ENCODE measurements at places on chromosomes 5 and 9.

DNA sequence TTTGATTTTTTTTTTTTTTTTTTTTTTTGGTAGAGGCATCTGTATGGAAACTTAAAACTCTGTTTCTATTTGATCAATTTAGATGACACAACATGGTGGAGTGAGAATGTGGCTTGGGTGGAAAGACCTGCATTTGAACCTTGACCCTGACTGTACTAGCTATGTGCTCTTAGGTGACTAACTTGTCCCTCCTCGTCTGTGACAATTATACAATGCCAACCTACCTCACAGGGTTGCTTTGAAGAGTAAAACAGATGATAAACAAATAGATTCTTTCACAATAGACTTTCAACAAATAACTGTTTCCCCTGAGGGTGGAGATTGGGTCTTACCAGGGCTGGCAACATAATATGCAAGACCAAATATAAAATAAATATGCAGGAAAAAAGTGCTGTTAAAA, 109.3 kb downstream of the CRB2 start:
- no peak for DNase-seq

DNA sequence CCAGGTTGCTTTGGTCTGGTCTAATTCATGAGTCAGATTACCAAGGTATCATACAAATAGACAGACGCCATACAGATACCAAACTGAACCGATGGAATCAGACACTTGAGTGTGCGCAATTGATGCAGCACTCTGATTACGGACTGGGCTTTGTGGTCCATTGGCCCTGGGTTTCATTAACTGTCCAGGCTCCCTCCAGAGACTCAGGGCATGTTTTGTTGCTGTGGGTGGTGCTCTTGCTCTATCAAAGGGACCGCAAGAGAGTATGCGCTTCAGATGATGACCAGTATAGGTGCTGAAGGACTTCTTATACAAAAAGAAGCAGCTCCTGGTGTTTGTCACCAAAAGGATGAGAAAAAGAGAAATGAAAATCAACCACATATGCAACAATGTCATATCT, 36.9 kb upstream of the ANKRD55 start:
- DNase-seq, result no peak

- no peak for DNase-seq
These were observed 172.6 kb upstream of the ZNF608 start for GRCh38 chr5:124919076-124919475.

DNA sequence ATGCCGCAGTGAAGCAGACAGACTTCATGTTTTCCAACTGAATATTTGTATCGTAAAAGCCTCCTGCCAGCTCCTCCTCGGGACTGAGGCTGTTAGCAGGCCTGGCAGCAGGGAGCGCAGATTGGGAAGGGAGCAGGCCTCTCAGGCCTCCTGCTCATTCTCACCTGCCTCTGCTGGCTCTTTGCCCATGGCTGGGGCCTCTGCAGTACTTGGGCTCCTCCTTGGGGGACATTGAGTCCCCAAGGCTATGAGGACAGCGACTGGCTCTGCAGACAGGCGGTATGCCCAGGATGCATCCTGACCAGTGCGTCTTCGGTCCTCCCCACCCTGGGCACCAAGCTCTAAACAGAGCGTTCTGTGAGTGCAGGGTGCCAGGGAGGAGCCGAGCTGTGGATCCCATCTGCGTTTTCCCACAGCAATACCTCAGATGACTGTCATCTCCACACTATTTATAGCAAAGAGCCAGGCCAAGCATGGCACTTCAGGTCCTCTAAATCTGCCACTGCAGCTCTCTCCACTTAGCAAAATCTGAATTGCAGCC, 38.7 kb downstream of the TSTD2 start:
- DNase-seq, result no peak

DNA sequence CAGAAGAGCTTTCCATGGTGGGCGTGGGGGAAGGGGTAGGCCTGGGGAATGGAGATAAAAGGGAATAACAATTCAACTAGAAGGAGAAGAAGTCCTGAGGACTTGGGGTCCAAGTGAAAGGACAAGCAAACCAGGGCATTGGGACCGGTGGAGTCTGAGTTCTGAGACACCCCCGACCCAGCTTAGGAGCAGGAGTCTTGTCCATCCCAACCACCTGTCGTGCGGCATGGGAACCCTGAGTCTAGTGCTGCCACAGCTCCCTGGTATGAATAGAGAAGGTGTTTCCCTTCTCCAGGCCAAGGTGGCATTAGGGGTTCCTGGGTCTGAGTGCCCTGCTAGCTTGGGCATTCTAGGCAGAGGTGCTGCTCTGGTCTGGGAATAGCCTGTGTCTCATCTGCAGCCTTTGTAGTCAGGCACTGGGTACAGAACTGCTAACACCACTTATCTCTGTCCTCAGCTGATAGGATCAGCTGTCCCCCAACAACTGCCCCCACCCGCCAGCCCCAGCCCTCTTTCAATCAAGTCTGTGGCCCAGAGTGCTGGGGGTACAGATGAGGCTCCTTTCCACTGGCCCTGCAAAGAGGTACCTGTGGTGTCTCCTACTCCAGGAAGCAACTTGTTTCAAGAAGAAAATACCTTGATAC, 9.9 kb downstream of the HNRNPAB start:
- no peak for DNase-seq

GRCh38 chr5:138128334-138128733, 10.9 kb downstream of the NME5 start:
- no peak for DNase-seq

GRCh38 chr5:84411832-84412605, 27.3 kb upstream of the EDIL3 start:
- DNase-seq, result no peak

- DNase-seq, result no peak
These were observed 104.4 kb upstream of the GNA14 start for GRCh38 chr9:77752554-77752953.

DNA sequence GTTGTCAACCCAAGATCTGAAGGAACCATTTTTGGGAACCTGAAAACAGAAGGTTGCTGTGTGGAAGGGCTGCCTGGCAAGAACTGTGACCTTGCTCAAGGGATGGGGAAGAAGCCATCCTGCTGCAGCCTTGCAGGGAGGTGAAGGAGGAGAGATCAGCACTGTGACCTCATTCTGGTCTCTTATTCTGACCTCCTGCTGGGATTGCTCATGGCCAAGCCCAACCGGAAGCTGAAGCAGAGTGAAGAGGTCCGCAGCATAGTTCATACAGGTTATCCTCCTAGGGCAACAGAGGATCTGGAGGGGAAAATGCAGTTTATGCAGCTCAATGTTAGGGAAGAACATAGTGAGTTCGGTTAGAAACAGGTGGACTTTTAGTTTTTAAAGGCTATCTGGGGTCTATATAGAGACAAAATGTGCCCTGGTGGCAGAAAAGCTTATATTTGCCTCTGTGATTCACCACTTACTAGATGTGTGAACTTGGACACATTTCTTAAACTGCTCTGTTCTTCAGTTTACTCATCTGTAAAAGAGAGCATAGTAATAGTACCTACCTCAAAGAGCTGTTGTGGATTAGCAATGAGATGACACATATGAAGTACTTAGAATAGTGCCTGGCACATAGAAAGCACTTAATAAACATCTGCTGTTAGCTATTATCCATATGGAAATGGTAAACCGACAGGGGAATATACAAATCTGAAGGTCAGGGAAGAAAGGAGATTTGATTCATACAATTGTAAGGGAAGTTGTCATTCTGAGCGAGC, 57.9 kb upstream of the BNC2 start:
- no peak for DNase-seq

- no peak for DNase-seq
These were observed 133.3 kb downstream of the CACNA1B start for GRCh38 chr9:138010861-138011260.

DNA sequence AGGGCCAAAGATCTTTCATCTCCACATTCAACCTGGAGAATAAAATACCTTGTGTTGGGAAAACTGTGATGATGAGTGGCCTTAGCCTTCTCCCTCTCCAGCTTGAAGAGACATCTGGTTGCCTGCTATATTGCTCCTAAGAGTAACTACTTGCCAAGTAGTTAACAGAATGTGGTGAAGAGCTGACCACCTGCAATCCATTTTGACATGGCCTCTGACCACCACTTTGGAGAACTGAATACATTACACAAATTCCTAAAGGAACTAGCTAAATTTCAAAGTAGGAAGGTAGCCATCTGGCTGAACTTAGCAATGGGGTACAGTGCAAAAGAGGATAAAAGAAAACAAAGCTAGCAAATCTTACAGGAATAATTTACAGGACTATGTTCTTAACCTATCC, 7.2 kb downstream of the TBCA start:
- DNase-seq, result no peak

GRCh38 chr5:178699681-178700253, 30.7 kb downstream of the ZNF354A start:
- no peak for DNase-seq

DNA sequence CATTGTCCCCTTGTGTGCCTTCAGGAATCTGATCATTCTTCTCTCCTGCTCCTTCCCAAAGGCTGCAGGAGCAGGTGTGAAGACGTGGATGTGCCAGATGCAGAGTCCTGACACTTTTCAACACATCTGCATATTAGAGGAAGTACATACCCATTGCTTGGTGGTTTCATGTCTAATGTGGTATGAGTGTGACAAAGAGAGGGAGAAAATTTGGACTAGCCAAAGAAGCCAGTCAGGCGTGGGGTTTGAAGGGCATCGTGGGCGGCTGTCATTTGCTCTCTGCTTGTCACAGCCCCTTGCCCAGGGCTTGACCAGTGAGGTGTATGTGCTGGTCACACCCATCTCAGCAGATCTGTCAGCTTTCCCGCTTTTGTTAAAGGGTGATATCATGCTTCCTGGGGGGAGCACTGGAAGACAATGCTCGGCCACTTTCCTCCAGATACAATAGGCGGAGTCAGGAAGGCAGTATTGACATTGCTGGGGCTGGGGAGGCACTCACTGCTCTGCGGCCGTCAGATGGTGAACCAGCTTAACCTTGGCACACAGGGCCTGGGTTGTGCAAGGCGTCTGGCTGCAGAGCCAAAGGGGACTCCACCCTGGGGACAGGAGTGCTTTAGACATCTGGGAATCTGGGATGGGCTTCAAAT, 8.6 kb downstream of the TEK start:
- no peak for DNase-seq

GRCh38 chr5:57532513-57533497, 50.2 kb upstream of the ACTBL2 start:
- no peak for DNase-seq

DNA sequence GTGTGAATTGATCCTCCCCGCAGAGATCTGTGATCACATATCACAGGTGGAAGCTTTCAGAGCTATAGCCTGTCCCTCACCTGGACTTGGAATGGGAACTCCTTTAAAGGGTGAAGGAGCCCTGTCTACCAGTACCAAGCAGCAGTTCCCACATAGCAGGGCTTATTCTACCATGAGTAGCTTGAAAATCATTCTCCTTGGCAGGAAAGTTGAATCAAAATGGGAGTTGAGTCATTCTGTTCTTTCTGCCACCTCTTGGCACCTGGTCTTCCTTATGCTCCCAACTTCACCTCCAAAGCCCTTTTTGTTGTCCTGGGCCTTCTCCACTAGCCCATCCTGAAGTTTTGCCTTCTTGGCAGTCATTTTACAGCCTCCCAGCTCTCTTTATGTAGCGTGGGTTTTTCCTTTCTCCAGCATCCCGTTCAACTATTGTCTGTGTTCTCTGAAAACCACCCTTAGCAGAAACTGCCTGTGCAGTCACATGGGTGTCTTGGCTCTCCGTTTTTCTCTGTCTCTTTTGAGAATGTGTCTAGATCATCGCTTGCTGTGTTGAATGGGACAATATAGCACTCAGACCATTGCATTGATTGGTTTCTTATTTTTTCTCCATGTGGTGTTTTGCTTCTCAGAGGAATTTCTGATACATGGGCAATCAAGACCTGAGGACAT, 222.2 kb downstream of the AOPEP start:
- peak; percentile 32 for DNase-seq

GRCh38 chr9:131008909-131009618, at the start of gene LAMC3:
TSS of gene LAMC3 (plus strand) at chr9:131009174. CDS start at chr9:131009215, 41 bp downstream.
- no peak for DNase-seq

- no peak for DNase-seq
These were observed 31.3 kb downstream of the TNFSF15 start for GRCh38 chr9:114774524-114774923.

- no peak for DNase-seq
These were observed 62.3 kb downstream of the ACER2 start for GRCh38 chr9:19470981-19471650.

DNA sequence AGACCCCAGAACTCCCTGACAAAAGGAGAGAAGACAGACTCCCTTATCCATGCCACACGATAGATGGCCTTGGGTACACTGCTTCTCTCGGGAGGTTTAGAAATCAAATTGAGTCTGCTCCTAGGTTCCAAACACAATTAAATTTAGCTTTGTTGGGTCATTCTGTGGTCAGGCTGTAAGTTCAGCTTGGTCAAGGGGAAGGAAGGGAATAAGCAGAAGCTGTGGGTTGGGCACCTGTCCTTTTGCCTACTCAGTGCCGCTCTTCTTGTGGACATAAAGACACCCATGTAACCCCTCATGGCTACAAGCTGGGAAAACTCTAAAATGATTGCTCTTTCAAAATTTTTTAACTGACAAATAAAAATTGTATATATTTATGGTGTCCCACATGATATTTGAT, 19.1 kb upstream of the AK3 start:
- DNase-seq, result no peak

DNA sequence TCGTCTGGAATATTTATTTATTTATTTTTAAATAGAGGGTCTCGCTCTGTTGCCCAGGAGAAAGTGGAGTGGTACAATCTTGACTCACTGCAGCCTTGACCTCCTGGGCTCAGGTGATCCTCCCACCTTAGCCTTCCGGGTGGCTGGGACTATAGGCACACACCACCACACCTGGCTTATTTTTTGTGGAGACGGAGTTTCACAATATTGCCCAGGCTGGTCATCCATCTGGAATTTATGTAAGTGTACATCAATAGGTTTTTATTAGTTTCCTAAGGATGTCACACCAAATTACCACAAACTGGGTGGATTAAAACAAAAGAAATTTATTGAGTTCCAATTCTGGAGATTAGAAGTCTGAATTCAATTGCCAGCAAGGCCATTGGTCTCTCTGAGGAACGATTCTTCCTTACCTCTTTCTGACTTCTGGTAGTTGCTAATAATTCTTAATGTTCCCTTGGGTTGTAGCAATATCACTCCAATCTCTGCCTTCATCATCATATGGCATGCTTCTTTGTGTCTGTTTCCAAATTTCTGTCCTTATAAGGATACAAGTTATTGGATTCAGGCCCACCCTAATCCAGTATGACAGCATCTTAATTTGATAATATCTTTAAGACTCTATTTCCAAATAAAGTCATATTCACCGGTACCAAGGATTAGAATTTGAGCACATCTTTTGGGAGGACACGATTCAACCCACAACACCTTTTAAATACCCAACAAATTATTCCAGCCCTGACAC, 16.3 kb upstream of the RAD23B start:
- DNase-seq, result no peak

DNA sequence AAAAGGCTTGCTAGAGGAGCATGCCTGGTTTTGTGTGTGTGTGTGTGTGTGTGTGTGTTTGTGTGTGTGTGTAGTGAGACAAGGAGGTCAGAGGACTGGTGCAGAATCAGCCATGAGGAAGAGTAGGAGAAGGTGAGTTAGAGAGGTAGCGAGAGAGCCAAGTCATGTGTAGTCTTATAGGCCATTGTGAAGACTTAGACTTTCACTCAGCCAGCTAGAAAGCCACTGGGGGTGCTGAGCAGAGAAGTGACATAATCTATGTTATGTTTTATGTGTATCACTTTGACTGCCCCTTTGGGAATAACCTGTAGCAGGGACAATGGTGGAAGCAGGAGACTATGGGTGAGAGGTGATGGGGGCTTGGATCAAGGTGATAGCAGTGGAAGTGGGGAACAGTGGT, 180.5 kb upstream of the CLINT1 start:
- DNase-seq, result no peak

Data from amygdala (tissue), 56 donors.